SK-MEL-5 (cell line): ENCODE measurements at places on chromosomes 12 and 14. TPM values are rescaled to one million over a fixed set of nuclear protein-coding genes. Genes with fewer than 3 reads are reported as not detected.

DNA sequence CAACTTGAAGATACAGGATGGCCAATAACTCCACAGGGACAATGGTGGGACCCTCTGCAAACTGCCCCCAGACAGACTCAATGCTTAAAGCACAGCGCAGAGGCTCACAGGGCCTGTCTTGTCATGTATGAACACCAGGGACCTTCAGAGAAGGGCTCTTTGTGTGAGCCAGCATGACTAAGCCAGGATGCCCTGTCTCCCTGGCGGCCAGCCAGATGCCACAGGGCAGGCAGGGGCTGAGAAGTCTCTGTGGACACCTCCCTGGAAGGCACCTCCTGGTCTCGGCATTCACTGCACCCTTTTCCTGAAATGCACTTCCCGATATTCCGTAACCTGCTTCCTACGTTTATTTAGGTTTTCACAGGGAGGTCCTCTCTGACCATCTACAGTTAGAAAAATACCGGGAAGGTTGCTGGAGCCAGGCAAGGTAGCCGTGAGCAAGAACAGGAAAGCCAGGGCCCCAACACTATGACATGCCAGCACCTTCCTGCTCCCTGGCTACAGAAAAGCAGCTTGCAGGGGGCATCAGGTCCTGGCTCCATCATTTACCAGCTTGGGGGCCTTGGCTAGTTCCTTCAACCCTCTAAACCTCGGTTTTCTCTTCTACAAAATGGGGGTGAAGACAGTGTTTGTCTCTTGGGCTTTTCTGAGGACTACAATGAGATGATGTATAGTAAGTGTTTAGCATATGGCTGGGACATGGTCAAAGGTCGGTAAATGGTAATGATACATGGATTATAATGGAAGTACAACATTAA, 65.0 kb downstream of the PITPNM2 start:
- DNase-seq: peak; percentile 82

Gene SYCP3
- 0.29 and 0.63 TPM in 2 replicates for total RNA-seq

- no peak for DNase-seq
These were observed 69.5 kb upstream of the DIO3 start for GRCh38 chr14:101491841-101492240.

- DNase-seq: peak; percentile 61
These were observed 5.5 kb downstream of the OR10AD1 start for GRCh38 chr12:48197549-48197970.

- DNase-seq: no peak
These were observed 82.3 kb downstream of the SSPN start for GRCh38 chr12:26277506-26278246.

GRCh38 chr12:44457465-44457864, 418.6 kb downstream of the NELL2 start:
- no peak for DNase-seq

DNA sequence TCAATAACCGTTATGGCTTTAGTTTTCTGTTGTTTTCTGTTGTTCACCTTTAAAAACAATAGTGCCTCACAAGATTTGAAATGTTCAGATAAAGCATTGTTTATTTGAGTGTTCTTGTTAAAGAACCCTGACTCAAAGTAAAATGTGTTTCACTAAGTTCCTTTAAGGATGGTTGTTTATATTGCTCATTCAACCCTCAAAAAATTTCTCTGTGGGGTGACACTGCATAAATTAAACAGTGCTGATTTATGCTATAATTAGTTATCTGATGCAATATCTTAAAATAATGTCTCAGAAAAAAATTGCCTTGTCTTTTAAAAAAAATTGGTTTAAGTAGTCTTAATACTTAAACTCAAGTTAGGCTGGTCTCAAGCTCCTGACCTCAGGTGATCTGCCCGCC, 775.1 kb downstream of the FLRT2 start:
- DNase-seq: no peak

GRCh38 chr12:109816870-109817269, 16.3 kb downstream of the TRPV4 start:
- DNase-seq: no peak

DNA sequence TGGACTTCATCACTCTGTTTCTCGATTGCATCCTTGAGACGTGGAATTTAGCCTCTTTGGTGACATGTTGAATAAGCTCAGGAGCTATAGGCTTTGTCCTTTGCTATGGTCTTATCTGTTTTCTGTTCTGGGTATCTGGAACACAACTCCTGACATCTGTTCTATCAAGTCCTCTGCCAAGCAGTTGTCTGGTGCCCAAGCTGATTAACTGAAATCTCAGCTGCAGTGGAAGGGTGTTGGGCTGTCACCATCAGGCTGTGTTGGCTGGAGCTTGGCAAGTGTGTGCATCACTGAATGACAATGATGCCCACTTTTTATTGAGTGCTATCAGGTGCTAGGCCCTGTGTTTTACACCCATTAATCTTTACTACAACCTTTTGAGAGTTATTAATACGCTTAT, 77.8 kb downstream of the SMOC1 start:
- DNase-seq: no peak

DNA sequence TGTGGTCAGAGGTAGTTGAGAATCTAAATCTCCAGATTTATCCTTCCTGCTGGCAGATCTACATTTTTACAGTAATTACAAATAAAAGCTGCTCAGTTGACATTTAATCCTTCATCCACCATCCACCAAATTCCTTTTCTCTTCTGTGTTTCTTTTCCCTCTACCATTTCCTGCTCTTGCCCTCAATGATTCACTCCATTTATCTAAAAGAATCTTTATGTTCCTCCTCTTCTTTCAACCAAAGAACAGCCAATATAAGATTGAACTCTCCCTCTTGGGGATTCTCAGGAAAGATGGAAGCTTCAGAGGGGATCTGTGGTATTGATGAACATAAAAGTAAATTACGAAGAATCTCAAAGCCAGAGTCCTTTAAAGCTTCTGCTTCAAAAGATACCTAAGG, 4.4 kb downstream of the MAP4K5 start:
- no peak for DNase-seq

Gene FAM181A
- total RNA-seq: not detected in 2 replicates

GRCh38 chr14:30295980-30296379, 263.0 kb upstream of the G2E3 start:
- DNase-seq: no peak

DNA sequence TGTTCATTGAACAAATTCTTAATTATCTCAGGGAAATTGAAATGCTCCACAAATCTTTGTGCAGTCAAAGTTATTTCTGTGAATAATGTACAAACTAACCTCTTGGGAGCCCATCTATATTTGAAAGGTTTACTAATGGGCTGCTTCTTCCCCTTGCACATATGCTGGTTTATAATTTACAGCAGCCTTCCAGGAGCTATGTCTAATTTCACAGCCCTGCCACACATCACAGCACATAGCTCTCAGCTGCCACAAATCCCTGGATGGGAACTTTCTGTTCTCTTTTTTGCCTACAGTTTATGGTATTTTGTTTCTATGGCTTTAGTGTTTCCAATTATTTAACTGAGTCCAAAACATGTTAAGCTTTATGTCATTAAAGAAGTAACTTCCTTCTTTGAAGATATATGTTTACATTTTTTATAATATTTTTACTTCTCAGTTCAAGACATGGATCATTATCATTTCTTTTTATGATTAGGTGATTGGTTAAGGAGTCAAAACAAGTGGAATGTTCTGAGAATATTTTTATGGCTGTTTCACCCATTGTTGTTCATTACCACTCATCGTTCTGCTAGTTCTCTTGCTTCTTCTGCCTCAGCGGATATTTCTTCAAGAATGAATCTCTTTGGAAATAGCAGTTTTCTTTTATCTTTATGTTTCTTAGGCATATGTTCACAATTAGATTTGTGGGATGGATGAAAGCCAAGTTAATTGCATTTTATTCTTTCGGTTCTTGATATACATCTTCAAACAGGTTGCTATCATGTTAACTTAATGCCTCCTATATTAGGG, 475.6 kb upstream of the MIS18BP1 start:
- DNase-seq: no peak

DNA sequence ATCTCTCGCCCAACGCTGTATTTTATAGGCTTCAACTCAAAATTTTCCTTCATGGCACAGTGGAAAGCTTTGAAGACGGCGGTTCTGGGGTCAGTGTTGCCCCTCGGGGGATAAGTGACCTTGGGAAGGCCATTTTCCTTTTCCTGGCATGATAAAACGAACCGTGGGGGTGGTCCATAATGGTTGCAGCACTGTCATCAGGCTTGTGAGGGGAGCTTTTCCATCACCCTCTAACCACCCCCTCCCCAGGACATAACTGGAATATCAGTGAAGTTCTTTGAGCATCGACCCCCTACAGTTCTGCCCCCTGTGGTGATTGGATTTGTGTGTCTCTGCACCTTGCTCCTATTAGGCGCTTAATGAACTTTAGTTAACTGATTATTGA, 16.0 kb downstream of the FOS start:
- no peak for DNase-seq

GRCh38 chr12:42017051-42017450, 127.6 kb downstream of the GXYLT1 start:
- DNase-seq: no peak

Gene DTX3
- total RNA-seq: 13.6 and 14.1 TPM in 2 replicates

DNA sequence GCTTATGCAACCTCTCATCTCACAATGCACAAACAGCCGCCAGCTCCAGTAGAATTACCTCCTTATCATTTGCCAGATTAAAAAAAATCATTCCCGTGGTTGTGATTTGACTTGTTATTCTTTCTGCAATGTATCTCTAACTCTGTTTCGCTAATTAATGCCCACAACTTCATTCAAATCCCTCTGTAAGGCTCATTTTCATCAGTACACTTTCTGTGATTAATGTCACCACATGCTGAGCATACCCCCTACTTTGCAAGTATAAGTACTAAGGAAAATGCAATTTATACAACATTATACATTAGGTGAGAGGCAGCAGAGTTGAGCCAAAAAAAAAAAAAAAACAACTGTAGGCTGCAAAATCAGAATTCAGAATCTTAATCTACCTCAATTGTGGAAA, 166.0 kb downstream of the FSCB start:
- no peak for DNase-seq

Gene TBC1D30
- 1.6 and 2.2 TPM in 2 replicates for total RNA-seq

GRCh38 chr14:96808619-96809406, 11.6 kb downstream of the VRK1 start:
- no peak for DNase-seq

- DNase-seq: no peak
These were observed 55.0 kb downstream of the EMP1 start for GRCh38 chr12:13251521-13251920.

- DNase-seq: no peak
These were observed 15.3 kb downstream of the SLC6A12 start for GRCh38 chr12:198705-199104.

Gene TPH2
- not detected in 2 replicates for total RNA-seq

Gene SERPINA1
- total RNA-seq: 0.92 and 1.7 TPM in 2 replicates

Gene ATL1
- total RNA-seq: 4.5 and 4.8 TPM in 2 replicates

GRCh38 chr12:19972325-19973288, 395.7 kb upstream of the PDE3A start:
- no peak for DNase-seq

Gene HHIPL1
- 0.03 and 0.16 TPM in 2 replicates for total RNA-seq

- DNase-seq: peak; percentile 79
These were observed 41.4 kb downstream of the COX16 start for GRCh38 chr14:70317969-70318634.

- DNase-seq: peak; percentile 13
These were observed at the start of gene ASPG for GRCh38 chr14:104085032-104085888. ASPG (plus strand) TSS chr14:104085700; CDS start chr14:104085771, 71 bp downstream.

- DNase-seq: no peak
These were observed 769 bp upstream of the VTI1B start for GRCh38 chr14:67675219-67675582.

DNA sequence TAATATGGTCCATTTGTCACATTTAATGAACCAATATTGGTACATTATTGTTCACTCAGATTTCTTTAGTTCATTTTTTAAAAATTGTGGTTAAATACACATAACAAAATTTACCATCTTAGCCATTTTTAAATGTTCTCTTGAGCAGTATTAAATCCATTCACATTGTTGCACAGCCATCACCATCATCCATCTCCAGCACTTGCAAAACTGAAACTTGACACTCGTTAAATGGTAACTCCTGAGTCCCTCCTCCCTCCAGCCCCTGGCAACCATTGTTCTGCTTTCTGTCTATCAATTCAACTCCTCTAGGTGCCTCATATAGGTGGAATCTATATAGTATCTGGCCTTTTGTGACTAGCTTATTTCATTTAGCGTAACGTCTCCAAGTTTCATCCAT, 86.4 kb downstream of the ACACB start:
- DNase-seq: no peak

Gene LYZ
- 0.37 and 0.88 TPM in 2 replicates for total RNA-seq

Gene KRT7
- not detected in 2 replicates for total RNA-seq

DNA sequence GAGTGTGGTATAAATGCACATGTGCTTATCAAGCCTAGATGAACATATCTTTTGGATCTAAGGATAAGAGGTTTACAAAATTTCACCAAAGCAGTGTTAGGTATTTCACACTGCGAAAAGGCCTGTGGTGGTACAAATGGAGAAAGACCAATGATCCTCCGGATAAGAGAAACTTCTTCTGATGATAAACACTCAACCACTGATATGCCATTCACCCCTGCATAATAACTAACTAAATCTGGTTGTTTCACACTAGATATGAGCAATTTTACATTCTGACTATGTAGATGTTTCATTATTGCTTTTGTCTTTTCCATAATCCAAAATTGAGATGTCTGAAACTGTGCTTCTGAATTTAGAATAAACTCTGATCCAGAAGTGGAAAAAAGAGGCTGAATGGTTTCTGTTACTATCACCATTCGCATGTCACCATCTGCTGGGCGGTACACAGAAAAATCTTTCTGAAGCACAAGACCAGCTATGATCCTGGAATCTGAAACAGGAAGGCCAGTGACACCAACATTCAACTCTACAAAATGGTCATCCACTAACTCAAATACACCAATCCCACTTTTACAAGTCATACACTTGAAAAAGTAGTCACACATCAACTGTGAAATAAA, 1.3 kb downstream of the BBS10 start:
- peak; percentile 75 for DNase-seq

DNA sequence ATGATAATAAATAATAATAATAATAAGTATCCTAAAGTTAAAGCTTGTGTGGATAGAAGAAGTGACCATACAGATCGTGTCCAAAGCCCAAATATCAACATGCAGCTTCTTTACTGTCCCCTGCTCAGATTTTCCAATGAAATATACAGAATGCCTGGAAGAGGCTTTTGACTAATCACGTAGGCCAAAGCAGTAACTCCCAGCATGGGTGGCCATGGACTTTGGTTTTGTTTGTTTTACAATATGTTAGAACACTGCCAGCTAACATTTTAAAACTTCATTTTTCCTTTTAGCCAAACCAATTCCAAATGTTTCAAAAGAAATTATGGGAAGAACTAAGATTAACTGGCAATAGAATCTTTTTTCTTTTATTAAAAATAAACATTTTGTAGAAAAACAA, 400.0 kb upstream of the FLRT2 start:
- DNase-seq: no peak

GRCh38 chr12:28035500-28035899, 63.0 kb upstream of the PTHLH start:
- DNase-seq: no peak
